ENCODE measurements at places on chromosomes 6 and 20.

DNA sequence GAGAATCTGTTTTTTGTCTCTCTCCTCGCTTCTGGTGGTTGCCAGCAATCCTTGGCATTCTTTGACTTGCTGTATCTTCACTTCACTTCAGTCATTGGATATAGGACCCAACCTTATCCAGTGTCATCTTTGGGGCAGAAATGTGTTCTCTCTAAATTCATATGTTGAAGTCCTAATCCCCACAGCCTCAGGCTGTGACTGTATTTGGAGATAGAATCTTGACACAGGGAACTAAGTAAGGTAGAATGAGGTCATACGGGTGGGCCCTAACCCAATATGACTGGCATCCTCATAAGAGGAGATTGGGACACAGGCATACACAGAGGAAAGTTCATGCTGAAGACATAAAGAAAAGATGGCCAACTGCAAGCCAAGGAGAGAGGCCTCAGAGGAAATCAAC, 51.9 kb upstream of the TPD52L1 start:
- no peak for DNase-seq

- DNase-seq: no peak
Observed at GRCh38 chr20:25217161-25218108, 21.9 kb downstream of the ENTPD6 start.

- DNase-seq: no peak
Observed at GRCh38 chr20:31824554-31825313, 5.6 kb downstream of the MYLK2 start.

DNA sequence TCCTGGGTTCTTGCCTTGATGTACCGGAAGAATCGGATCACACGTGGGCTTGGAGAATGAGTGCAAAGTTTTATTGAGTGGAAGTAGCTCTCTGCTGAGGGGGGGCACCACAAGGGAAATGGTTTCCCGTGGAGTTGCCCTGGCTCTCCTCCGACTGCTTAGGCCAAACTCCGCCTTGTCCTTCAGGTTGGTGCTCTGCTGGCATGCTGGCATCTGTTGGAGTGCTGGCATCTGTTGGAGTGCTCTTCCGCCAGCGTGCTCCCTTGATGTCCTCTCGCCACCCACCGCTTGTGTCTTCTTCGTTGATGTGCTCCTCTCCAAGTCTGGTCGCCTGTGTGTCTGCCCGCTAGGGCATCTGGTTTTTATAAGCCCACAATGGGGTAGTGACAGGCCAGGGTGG, 317.1 kb upstream of the HSF2 start:
- no peak for DNase-seq

DNA sequence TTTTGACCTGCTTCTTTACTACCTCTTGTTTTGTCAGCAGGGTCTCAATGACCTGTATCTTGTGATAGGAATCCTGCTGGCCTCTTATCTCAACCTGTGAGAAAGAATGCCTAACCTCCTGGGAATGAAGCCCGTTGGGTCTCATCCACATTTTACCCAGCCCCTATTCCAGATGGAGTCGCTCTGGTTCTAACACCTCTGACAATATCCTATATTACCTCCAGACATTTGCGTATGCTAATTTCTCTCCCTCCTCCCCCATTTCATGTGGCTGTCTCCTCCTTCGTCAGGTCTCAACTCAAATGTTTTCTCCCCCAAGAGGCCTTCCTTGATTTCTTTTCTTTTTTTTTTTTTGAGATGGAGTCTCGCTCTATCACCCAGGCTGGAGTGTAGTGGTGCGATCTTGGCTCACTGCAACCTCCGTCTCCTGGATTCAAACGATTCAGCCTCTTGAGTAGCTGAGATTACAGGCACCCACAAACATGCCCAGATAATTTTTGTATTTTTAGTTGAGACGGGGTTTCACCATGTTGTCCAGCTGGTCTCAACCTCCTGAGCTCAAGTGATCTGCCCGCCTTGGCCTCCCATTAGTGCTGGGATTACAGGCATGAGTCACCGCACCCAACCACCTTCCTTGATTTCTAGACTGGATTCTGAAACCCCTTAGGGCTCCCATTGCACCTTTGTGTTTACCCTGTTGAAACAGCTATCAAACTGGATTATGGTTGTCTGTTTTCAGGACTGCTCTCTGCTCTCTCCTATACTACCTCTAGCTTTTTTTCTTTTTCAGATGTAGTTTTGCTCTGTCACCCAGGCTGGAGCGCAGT, 49.5 kb upstream of the B4GALT5 start:
- no peak for DNase-seq

- DNase-seq: no peak
Observed at GRCh38 chr6:166935353-166935752, 21.0 kb downstream of the RNASET2 start.

DNA sequence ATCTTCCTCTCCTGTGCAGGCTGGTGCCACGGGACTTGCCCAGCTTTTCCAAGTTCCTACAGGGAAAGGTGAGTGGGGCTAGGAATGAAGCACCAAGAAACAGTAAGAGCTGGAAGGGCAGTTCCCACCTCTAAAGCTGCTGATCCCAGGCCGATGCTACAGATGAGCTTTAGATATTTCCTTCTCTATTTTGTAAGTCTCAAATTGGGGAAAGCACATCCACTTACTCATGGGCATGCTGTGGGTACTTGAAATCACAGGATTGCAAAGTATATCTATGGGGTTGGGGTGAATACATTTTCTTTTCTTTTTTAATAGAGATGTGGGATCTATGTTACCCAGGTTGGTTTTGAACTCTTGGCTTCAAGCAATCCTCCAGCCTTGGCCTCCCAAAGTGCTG, 3.1 kb downstream of the ZBTB2 start:
- no peak for DNase-seq

DNA sequence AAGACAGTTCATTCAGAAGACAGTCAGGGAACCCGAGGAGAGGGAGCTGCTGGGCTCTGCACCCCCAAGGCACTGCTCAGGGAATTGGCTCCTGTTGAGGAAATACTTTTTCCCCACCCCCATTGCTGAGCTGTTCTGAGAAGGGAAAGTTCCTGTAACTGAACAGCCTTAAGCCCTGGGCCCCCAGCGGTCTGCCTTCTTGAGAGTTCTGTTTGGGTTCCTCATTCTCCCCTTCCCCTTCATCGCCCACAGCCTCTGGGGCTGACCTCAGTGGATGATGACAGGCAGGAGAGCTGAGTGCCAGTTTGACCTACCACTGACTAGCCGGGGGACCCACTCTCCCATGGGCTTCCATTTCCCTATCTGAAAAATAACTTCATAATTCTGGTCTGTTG, 10.7 kb downstream of the HCK start:
- DNase-seq: no peak

GRCh38 chr6:165308926-165309731, at the start of gene C6orf118:
Gene C6orf118, minus strand, starts transcription at chr6:165309605. Its CDS starts 19 bp downstream, at chr6:165309586.
- DNase-seq: no peak

GRCh38 chr6:133313068-133313467, 71.9 kb downstream of the EYA4 start:
- DNase-seq: no peak

GRCh38 chr6:37072526-37072925, 67.1 kb downstream of the FGD2 start:
- no peak for DNase-seq

GRCh38 chr6:158644231-158645063, at the start of gene DYNLT1:
Gene DYNLT1, minus strand, starts transcription at chr6:158644743. Its CDS starts 35 bp downstream, at chr6:158644708.
- DNase-seq: peak; percentile 96

GRCh38 chr20:64062596-64063388, at the start of gene TCEA2:
Gene TCEA2, plus strand, starts transcription at chr20:64063198. Its CDS starts 115 bp downstream, at chr20:64063313.
- peak; percentile 96 for DNase-seq

- DNase-seq: no peak
Observed at GRCh38 chr6:161476711-161477110, 202.8 kb upstream of the AGPAT4 start.

- no peak for DNase-seq
Observed at GRCh38 chr6:37049758-37050044, 44.2 kb downstream of the FGD2 start.

GRCh38 chr6:23036406-23036983, 467.1 kb downstream of the HDGFL1 start:
- DNase-seq: no peak

DNA sequence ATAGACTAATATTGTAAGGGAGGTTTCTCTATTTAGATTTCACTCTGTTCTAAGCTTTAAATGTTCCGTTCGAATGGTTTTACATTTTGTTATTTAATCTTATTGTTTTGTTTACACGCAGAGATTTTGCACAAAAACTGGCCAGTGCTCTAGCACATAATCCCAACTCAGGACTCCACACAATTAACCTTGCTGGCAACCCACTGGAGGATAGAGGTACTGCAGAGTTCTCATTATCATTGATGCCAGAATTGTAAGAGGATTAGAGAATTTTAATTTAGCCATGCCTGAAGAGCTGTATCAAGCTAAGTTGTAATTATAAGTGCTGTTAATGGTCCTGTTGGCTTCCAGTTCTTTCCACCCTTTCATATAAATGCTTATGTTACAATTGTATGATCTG, 179.7 kb upstream of the SCGN start:
- DNase-seq: no peak

DNA sequence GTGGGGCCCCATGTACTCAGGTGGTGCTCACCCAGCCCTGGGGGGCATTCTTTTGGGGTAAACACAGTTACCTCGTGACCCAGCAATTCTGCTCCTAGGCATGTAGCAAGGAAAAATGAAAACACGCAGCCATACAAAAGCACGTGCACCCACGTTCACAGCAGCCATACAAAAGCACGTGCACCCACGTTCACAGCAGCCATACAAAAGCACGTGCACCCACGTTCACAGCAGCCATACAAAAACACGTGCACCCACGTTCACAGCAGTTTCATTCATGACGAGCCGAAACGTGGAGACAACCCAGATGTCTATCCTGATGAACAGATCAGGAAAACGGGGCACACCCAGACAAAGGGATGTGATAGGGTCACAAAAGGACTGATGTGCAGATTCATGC, 57.1 kb downstream of the YTHDF1 start:
- no peak for DNase-seq

- DNase-seq: no peak
Observed at GRCh38 chr20:2140561-2140960, 38.9 kb downstream of the STK35 start.

- no peak for DNase-seq
Observed at GRCh38 chr6:36110863-36111262, 19.4 kb upstream of the MAPK13 start.

GRCh38 chr6:28634761-28635546, 109.3 kb downstream of the GPX5 start:
- DNase-seq: no peak

DNA sequence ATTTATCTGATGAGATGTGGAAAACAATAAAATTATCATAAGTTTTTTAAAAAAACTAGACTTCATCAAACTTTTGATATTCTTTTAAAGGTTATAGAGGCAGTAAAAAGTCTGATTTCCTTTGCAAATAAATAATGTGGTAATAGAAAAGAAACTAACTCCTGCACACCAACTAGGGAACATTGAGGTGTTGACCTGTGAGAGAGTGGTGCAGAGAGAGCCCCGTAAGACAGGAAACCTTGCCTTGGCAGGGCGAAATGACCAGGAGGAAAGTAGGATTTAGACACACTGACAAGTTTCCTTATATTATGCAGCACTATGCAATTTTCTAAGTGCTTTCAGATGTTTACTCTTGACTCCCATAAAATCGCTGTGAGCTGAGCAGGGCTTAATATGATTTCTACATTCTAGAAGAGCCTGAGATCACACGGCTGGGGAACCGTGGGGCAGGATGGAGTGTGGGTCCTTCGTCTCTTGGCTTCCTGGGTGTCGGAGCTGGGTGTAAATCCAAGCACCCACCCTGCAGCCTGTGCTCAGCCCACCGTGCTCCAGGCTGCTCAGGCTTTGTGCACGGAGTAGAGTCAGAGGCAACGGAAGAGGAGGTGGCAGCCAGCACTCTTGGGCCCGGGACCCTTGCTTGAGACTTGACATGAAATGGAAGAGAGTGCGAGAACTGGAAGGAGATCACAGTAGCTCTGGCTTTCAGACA, 61.3 kb upstream of the FOXQ1 start:
- peak; percentile 45 for DNase-seq

- DNase-seq: no peak
Observed at GRCh38 chr20:47036091-47036870, 141.6 kb downstream of the EYA2 start.

DNA sequence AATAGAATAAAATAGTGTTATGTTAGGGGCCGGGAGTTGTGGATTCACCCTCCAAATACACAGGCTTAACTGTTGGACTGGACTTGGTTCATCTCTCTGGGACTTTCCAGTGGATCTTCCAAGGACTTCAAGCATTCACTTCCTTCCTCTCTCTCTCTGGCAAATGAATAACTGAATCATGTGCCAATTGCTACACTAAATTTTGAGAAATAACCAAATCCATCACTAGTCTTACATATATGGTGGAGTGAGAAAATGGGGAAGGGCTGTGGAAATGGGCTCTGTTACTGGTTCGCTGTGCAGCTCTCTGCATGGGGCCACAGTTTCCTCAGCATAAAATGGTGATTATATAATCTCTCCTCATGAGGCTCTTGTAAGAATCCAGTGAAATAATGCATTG, 6.8 kb upstream of the KIAA1755 start:
- no peak for DNase-seq

- DNase-seq: no peak
Observed at GRCh38 chr6:142848976-142849375, 96.0 kb downstream of the HIVEP2 start.

GRCh38 chr6:149901444-149902140, 3.7 kb upstream of the RAET1E start:
- no peak for DNase-seq

DNA sequence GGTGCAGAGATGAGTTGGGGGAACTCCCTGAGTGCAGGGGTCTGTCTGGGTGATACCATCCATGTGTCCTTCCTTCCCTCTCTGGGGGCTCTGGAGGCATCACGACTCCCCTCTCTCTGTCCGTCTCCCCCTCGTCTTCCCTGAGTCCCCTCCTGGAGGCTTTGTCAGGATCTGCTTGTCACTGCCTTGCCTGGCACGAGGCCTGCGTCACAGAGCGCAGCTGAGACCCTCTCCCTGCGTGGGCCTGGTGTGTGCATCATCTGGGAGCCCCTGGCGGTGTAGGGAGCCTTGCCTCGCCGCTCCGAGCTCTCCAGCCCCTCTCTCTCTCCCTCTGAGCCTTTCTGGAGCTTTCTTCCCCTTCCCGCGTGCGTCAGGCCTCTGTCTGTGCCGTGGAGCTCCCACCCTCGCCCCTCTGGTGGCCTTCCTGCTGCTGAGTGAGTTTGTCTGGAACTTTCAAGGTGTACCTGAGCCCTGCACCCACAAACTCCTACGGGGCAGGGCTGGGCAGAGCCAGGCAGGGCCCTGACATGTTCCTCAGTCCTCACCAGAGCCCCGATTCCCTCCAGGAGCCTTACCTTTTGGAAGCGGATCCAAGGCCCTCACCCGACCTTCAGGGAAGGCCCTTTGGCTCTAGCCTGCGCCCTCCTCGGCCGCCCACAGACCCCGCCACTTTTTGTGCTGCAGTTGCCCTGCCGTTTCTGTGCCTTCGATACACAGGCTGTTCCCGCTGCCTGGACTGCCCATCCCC, 70.3 kb downstream of the SRC start:
- DNase-seq: no peak

- DNase-seq: no peak
Observed at GRCh38 chr6:70686548-70687133, 19.0 kb downstream of the SMAP1 start.

Data from coronary artery (tissue), 2 donors.